Heart left ventricle (tissue), 16 donors: ENCODE measurements at places on chromosomes 1 and 21.

- no peak for DNase-seq
These were observed 35.3 kb downstream of the TMEM50B start for GRCh38 chr21:33444499-33444898.

GRCh38 chr1:89906088-89906487 lies 85.3 kb downstream of the LRRC8D start:
- DNase-seq, result no peak

DNA sequence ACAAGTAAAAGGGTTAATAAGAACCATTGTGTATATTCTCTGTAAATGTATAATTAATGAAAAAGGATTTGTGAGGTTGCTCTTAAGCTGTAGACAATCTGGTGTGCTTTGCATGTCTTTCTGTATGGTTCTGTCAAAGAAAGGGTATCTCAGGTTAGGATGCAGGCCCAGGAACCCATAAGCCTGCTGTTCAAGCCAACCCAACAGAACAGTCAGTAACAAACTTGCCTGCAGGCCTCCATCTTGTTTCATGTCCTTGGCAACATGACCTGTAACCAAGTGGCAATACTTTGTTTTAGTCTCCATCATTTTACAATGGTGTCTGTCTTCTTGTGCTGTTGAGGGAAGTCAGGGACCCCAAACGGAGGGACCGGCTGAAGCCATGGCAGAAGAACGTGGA lies 29.2 kb downstream of the CBR1 start:
- DNase-seq, result no peak

- DNase-seq, result no peak
These were observed 25.5 kb upstream of the NTPCR start for GRCh38 chr1:232924874-232925273.

GRCh38 chr21:26967062-26967913 lies at the start of gene ADAMTS5:
TSS of gene ADAMTS5 (minus strand) at chr21:26967088. CDS start at chr21:26966391, 697 bp downstream.
- DNase-seq, result peak; percentile 50

DNA sequence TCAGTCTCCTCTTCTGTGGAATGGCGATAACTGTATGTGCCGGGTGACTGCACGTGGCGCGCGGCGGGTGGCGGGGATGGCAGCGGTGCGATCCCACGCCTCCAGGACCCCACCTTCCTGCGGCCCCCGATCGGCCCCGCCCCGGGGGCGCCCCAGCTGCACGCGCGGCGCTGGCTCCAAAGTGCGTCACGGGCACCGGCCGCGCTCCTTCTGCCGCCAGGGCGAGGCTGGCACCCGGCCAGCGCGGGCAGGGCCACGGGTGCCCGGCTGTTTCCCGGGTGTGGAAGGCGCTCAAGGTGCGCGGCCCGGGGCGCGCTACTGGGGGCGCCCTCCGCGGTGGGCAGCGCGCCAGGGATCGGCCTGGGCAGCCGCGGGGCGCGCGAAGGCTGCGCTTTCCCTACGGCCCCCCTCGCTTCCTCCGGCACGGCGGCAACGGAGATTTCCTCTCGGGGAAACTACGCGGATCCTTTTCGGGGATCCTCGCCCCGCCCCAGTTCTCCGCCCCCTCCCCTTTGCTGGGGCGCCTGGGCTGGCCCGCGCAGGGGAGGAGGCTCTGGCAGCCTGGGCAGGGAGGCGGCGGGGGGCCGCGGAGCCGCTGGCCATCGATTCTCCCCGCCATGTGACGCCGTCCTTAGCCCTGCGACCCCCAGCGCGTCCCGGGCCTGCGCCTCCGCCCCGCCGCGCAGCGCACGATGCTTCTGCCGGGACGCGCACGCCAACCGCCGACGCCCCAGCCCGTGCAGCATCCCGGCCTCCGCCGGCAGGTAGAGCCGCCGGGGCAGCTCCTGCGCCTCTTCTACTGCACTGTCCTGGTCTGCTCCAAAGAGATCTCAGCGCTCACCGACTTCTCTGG lies at the start of gene EVA1C:
EVA1C (plus strand) TSS at position 545 of the 853 bp plus-strand sequence; CDS start at position 693, 148 bp downstream.
- DNase-seq, result peak; percentile 86

DNA sequence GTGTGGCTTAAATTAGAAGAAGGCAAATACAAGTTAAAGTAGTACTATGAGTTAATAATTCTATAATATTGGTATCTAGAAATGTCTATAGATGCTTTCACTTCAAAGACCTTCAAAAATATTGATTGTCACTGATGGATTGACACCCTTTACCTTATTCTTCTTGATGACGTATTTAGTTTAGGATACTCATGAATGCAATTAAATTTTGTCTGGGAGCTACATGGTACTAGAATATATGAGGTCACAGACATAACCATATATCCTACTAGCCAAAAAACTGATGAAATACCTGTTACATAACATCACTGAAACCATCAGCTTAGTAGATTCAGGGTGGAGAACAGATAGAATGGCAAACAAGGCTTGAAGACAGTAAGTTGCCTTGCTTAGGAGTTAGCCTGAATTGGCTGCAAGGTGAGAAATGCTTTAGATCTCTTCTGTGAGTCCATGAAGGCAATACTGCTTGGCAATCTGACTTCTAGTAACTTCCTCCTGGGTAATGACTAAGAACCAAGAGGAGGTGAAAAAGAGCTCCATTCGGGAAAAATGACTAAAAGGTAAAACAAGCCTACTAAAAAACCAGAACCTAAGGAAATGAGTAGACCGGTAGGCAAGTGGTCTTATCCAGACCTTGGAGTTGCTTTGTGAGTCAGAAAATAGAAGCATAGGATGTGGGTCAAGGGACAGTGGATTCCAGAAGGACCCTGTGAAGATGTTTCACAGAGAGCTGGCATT lies 16.9 kb upstream of the ARHGAP29 start:
- no peak for DNase-seq

DNA sequence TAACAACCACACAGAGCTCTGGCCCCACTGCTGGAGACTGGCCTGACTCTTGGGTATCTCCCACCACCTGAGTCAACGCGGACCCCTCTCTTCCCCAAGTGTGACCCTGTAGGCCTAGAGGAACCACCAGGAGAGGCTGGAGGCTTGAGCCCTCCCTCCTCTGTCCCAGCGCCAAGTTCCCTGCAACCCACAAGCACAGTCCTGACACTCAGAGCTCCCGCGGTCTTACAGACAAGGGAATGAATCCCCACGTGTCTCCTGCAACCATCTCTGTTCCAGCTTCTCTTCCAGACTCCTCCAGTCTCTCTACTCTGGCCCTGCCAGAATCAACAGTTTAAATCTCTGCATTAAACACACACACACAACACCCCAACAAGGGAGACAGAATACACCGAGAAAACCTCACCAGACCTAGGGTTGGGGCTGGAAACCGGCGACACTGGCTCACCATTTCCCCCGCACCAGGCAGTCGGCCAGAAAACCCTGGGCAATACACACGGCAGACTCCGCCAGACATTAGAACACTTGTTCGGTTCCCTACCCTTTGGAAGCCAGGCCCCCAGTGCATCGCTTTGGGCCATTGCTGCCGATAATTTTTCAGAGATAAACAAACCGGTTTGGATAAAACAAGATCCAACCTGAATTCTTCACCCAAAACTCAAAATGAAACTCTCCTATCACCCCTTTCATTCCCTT lies 21.7 kb downstream of the CASZ1 start:
- DNase-seq, result peak; percentile 34

GRCh38 chr1:85202092-85202863 lies 1.5 kb upstream of the SYDE2 start:
- no peak for DNase-seq

DNA sequence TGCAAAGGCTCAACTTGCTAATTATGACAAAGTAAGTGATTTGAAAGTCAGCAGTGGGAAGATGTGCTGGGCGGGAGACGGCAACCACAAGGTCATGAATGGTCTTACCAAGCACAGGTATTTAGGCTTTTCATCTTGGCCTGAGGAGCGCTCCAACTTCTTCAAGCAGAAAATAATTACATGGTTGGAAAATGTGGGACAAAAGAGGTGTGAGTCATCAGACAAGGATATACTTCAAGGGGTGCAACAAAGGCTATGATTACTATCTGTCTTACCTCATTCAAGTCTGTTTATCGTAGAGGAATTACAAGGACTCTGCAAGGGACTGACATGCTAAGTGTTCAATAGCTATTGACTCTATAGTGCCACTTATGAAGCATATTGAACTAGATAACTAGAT lies 2005.7 kb downstream of the MRPL39 start:
- no peak for DNase-seq

- no peak for DNase-seq
These were observed 11.0 kb upstream of the AVPR1B start for GRCh38 chr1:206128196-206128595.

GRCh38 chr1:33282791-33283190 lies 26.5 kb downstream of the ZNF362 start:
- DNase-seq, result peak; percentile 4

- DNase-seq, result no peak
These were observed 18.6 kb upstream of the PRKAA2 start for GRCh38 chr1:56626546-56626945.

DNA sequence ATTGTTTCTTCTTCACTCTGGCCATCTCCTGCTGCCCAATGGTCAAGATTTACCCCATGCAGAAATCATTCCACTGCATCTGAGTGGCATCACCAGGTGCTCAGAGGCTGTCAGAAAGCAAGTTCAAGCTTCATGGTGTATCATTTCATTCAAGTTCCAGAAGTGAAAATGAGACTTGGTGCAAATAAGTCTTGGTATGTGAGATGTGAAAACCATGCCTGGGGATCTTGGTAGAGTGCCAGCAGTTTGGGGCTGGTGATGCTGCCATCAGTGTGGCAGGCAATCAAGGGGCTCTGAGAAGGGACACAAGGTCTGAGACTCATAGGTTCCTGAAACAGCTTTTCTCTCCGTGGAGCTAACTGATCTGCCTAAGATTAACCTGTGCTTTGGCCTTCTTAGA lies 52.0 kb downstream of the CD2 start:
- DNase-seq, result no peak

- no peak for DNase-seq
These were observed 38.8 kb downstream of the TRPM2 start for GRCh38 chr21:44392185-44392584.
